ENCODE measurements at places on chromosomes 11 and 22.

GRCh38 chr11:43874078-43874477 lies 6.6 kb upstream of the ALKBH3 start:
- no peak for DNase-seq

DNA sequence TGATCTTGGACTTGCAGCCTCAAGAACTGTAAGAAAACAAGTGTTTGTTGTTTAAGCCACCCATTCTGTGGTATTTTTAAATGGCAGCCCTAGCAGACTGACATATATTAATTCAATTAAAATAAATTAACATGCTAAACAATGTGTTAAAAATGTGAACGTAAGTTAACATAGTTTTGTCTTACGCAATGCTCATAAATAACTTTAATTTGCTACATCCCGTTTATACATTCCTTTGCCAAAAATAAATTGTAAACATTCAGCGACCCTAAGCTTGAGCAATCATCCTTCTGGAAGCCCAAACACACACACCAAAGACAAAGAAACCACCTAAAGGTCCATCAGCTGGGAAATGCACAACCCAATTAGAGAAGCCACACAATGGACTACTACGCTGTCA lies 70.4 kb downstream of the CELSR1 start:
- DNase-seq: no peak

DNA sequence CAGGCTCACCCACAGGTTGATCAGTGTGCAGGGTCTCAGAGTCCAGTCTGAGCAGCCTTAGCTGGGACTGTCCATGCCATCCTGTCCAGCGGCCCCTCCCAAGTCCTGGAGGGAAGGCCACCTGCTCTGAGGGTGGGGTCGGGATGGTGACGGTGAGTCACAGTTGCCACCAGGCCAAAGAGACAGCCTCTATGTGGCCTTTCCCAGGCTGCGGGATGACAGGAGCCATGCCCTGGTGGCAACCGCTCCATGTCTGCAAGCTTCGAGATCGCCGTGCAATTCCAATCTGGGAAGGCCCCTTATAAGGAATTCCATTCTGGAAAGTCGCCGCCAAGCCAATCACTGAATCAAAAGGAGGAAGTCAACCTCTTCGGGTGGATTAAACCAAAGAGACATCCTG lies 47.5 kb downstream of the RTL6 start:
- DNase-seq: no peak

GRCh38 chr11:17077240-17077519 lies 287 bp downstream of the RPS13 start:
- DNase-seq: no peak

GRCh38 chr22:44206330-44206645 lies 25.6 kb downstream of the PARVG start:
- no peak for DNase-seq

- DNase-seq: no peak
These were observed 22.2 kb downstream of the CLDN5 start for GRCh38 chr22:19501897-19502447.

DNA sequence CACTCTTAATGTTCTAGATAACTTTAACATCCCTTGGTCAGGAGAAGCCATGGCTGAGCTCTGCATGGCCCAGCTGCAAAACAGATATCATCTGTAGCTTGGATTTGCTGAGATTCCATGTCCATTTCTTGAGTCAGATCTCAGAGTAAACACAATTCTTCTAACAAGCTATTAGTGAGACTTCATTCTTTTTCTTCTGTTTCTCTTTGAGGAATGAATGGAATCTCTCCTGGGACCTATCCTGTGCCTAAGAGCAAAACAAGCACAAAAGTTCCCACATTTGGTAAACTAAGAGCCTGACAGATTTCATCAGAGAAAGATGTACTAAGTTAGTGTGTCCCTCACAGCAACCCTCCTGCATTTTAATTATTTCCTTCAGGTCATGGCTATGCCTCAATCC lies 142.8 kb downstream of the MAML2 start:
- DNase-seq: no peak

DNA sequence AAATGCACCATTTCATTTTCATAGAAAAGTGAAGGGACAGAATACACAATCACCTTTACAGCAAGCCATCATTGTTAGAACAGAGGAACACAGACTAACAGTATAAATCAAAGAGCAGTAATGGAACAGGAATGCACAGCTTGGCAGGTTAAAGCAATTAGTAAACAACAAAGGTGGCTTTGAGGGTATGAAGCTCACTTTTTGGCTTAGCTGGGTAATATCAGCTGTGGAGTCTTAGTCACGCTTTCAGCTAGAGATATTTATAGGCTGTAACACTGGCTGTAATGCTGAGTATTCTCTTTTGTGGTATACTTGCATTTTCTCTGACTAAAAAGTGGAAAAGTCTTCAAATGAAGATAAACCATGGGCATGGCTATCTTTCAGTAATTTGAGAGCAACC lies 1780.5 kb downstream of the LRRC4C start:
- DNase-seq: no peak
